ELF-1 (cell line): ENCODE measurements at places on chromosomes 2 and 18.

DNA sequence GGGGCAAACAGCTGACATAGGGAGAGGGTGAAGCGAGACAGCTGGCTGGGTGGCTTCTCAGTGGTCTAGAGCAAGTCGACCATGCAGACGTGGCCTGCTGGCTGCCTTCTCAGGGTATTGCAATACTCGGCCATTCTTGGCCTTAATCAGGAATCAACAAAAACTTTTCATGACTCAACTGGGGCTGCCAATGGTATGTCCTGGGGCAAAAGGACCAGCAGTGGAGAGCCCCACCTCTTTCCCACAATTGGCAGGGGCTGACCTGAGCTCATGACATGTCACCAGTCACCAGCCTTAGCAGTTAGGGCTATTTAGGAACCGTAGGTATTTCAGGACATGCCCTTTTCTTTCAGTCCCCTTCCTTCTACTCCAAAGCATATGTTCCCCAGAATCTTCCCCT is 19.1 kb downstream of the PLA2R1 start:
- DNase-seq, result peak; percentile 61

DNA sequence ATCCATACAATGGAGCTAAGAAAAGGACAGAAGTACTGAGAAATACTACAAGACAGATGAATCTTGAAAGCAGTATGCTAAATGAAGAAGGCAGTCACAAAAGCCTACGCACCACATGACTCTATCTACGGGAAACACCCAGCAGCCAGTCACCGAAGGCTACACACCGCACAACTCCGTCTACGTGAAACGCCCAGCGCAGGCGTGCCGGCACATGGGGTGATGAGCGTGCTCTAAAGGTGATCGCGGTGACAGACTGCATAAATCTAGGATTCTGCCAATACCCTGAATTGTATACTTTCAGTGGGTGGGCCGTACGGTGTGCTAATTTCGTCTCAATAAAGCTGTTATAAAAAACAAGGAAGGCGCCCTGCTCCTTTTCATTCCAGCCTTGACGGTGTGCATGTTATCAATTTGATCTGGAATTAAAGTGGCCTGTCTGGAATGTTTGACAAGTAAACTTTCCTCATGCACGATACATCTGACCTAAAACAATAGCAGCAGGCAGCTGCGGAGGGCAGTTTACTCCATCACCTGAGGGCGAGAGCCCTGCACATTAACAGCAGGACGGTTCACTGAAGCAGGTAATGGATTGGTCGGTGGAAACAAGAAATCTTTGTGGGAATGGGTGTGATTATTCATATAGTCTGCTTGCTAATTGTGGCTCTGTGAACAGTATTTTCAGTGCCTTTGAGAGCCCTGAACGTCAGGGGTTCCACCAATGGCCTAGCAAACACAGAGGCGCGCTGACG is 86.2 kb upstream of the SALL3 start:
- DNase-seq, result peak; percentile 31

GRCh38 chr18:74370115-74370514 is 54.5 kb downstream of the C18orf63 start:
- no peak for DNase-seq

- peak; percentile 88 for DNase-seq
Measured at GRCh38 chr2:223618172-223619035, 16.2 kb upstream of the SCG2 start.

GRCh38 chr2:15941871-15942710 is 1.7 kb downstream of the MYCN start:
- DNase-seq, result peak; percentile 60

- DNase-seq, result no peak
Measured at GRCh38 chr2:43325107-43325811, 98.9 kb upstream of the ZFP36L2 start.

GRCh38 chr2:78009289-78009688 is 487.1 kb upstream of the LRRTM4 start:
- DNase-seq, result no peak

GRCh38 chr2:48738806-48739205 is 16.7 kb downstream of the LHCGR start:
- DNase-seq, result no peak

DNA sequence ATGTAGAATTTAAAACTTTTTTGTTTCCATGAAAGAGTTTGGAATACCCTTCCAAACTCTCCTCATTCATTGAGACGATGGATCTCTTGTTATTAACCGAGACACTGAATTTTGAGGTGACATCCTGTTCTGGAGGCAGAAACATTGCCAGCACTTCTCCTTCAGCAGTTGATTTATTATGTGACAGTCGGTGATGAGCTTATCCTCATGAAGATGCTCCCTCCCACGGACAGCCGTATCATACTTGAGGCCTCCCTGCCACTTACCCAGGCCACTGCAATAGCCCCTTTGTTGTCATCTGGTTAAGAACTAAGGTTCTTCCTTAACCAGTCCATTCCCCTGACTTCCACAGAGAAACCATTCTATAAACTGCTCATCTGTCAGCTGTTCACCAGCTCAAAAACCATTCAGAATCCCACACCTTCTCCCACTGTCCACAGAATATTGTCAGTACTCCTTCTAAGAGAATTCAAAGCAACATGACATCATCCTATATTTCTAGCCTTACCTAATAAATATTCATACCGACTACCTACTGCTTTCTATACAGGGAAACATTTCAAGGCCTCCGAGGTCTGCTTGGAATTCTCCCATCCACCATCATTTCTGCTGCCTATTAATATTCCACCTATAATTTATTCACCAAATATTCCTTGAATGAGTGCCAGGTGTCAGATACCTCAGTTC is 139.0 kb upstream of the TRIB2 start:
- no peak for DNase-seq

DNA sequence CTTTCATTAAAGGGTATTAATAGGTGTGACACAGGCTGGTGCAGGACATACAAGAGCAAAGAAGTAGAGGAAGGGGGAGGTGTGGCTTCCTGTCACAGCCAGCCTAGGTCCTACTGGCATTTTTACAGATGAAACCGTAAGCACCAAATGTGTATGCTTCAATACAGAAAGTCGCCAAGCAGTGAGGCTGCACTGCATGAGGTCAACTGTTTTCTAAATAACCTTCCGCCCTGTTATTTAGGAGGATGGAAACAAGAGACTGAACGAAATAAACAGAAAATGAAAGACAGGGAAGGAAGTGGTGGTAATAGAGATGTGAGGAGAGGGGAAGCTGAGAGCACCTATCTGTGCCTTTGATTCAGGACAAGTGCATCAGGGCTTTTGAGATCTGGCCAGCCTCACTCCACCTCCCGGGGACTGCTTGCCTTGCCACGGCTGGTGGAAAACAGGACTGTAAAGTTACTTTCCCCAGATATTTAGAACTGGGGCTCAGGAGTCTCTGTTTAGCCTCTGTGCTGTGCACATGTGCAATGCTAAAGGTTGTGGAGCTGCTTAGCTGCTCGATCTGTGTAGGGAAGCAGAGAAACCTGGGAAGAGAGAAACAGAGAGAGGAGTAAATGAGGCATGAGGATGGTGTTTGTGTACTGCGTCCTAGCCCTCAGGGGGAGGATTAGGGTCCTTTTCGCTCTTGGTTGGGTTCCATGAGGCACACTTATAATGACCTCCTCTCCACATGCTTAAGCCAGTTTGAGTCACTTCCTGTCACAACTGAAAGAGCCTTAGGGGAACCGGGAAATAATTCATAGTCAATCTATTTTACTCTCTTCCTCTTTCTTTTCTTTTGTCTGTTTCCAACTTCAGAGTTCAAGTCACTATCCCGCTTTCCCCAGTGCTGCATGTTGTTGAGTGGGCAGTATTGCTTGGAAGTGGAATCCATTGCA is 62.3 kb upstream of the BOD1L2 start:
- peak; percentile 41 for DNase-seq
